ENCODE measurements at places on chromosomes 6 and 20.

- DNase-seq: no peak
Measured at GRCh38 chr20:11982289-11982954, 64.7 kb downstream of the BTBD3 start.

- no peak for DNase-seq
Measured at GRCh38 chr6:158816329-158816728, 2.8 kb downstream of the EZR start.

DNA sequence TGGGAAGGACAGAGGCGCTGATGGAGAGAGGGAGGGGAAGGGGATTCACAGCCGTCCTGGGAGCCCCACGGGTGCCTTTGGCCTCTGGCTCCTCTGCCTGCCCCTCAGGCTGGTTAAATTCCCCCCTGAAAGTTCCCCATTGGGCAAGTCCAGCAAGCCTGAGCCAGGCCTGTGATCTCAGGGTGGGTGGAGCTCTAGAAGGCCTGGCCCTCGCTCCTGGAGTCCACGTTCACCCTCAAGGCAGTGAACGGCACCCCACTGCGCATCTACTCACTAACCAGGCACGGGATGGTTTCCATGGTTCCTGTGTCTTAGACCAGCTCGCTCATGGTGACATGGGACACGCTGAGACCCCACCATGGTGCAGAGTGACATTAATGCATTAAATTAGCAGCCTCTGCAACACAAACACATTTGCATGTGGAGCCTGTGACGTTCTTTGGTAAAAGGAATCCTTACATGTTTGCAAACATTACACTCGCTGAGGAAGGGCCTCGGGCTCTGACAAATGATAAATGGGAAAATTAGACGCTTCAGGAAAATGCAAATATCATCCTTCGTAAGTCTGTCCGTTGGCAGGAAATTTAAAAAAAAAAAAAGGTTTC, 452.7 kb downstream of the PREX1 start:
- DNase-seq: no peak

DNA sequence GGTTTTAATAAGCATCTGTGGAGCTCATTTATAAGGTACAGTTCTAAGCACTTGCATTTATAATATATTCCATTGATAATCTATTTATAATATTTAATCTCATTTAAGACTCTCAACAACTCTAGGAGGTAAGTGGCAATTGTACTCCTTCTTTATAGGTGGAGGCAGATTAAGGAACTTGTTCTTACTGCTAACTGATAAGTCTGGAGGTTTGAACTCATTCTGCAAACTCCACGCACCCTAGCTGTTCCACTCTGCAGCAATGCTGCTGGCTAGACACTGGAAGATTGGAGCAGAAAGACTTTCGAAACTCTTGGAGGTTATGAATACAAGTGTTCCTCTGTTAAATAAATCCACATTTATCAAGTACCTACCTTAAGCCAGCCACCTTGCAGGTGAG, 793 bp upstream of the HDAC2 start:
- no peak for DNase-seq

GRCh38 chr20:6707321-6707831, 60.1 kb upstream of the BMP2 start:
- DNase-seq: no peak

DNA sequence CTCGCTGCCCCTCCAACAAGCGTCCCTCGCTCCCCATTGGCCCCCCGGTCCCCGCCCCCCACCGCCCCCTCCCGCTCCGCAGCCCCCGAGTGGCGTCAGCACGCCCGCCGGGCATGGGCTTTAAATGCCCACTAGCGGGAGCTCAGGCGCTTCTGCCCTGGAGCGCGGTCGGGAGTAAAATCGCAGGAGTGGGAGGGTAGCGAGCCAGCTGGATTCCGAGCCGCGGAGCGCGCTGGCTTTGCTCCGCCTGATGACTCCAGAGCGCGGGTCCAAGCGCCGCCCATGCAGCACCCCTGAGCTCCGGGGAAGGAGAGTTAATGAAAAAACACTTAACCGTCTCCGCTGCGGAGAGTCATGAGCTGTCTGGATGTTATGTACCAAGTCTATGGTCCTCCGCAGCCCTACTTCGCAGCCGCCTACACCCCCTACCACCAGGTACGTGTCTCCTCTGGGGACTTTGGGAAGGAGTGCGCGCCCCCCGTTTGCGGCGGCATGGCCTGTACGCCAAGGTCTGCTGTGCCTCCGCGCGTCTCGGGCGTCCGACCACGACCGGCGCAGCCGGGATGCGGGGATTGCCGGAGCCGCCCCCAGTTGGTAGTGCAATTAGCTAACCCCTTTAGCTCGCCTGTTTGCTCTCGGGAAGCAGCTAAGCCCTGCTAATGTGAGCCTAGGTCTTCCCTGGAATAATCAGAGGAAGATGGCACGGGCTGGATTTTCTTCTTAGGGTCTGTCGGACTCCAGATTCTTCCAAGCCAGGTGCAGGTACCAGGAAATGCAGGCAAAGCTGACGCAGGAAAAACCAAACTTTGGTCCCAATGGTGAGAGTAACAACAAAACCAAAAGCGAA, at the start of gene VGLL2:
Gene VGLL2 (plus strand): TSS at position 149 of the 847 bp plus-strand sequence. CDS start 206 bp downstream, at position 355.
- DNase-seq: no peak

DNA sequence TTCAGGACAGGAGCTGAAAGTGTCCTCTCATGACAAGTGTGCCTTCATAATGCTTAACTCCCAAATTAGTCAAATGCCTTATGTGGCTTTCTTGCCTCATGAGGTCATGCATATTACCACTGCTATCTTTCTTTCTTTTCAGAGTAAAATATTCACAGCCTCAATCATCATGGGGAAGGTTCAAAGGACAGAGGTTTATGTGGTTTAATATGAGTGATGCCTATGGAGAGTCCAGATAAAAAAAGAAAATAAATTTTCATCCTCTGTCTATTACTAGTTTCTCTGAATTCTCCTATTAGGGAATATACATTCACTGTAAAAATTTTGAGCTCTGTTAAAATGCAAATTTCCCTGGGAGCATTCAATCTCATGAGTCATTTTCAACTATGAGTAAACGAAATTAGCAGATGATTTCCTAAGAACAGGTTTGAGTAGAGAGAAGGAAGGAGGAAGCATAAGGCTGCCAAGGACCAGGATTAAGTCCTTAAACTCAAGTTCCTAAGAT, 396.9 kb upstream of the ADGRB3 start:
- no peak for DNase-seq

DNA sequence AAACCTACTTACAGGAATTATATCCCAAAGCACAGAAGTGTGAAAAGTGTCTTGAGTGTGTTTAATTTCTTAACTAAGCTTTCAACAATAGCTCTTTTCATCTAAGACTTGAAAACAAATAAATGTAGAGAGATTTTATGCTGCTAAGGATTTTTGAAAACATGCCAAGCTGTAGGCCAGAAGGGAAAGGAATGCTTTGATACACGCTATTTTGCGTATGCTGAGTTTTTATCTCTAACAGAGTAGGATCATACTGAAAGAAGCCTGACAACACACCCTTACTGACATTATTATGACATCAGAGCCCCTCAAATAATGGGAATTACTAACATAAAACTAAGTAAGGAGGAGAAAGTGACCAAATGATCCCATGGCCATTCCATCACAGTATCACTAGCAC, 265.5 kb downstream of the KHDC1L start:
- no peak for DNase-seq

GRCh38 chr6:57021086-57021720, 25.3 kb upstream of the KIAA1586 start:
- no peak for DNase-seq

GRCh38 chr6:146026873-146027272, 2.0 kb upstream of the GRM1 start:
- no peak for DNase-seq

DNA sequence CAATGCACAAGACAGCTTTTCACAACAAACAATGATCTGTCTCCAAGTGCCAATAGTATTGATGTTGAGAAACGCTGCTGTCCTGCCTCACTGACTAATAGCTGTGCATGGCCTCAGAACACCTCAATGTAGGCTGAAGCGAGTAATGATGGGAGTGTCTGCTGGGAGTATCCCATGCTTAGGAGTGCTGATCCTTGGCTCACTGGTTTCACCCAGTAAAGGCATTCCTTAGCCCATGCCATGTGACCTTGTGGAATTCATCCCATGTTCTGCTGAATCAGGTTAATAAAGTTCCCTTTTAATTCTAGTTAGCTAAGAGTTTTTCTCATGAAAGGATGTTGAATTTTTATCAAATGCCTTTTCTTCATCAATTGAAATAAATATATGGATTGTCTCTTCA, 3.8 kb upstream of the WFDC12 start:
- no peak for DNase-seq

- DNase-seq: no peak
Measured at GRCh38 chr6:35209081-35209480, 4.7 kb upstream of the SCUBE3 start.

DNA sequence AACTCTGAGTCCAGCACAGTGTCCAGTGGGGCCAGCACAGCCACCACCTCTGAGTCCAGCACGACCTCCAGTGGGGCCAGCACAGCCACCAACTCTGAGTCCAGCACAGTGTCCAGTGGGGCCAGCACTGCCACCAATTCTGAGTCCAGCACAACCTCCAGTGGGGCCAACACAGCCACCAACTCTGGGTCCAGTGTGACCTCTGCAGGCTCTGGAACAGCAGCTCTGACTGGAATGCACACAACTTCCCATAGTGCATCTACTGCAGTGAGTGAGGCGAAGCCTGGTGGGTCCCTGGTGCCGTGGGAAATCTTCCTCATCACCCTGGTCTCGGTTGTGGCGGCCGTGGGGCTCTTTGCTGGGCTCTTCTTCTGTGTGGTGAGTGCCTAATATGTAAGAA, 3.8 kb downstream of the MUC21 start:
- no peak for DNase-seq

GRCh38 chr20:32115211-32115767, 5.8 kb downstream of the TM9SF4 start:
- DNase-seq: no peak

DNA sequence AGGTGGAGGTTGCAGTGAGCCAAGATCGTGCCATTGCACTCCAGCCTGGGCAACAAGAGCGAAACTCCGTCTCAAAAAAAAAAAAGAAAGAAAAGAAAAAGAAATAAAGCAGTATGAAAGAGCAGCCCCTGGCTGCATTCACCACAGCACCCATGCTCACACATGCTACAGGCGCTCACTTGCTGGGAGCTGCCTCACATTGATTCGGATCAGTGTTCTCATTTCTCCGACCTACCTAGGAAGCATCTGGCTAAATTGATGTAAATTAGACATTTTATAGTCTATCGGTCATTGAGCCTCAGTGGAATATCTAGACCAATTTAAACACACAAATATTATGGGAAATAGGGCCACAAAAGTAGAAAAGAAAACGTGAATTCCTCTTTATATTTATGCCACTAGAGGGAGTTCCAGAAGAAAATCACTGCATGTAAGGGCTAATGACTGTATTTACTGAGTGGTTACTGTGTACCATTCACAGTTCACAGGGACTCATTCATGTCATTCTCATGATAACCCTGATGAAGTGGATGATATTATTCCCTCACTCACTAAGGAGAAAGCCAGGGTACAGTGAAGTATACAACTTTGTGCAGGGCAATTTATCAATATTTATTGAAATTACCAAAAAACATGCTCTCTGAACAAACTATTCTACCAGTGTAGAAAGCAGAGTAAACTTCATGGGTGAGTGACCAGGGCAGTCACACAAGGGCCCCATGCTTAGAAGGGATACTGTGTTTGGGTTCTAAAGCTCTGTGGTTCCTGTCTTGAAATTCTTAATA, 5.3 kb upstream of the MOG start:
- DNase-seq: no peak

- DNase-seq: no peak
Measured at GRCh38 chr6:44105146-44105545, 22.1 kb downstream of the MRPL14 start.

DNA sequence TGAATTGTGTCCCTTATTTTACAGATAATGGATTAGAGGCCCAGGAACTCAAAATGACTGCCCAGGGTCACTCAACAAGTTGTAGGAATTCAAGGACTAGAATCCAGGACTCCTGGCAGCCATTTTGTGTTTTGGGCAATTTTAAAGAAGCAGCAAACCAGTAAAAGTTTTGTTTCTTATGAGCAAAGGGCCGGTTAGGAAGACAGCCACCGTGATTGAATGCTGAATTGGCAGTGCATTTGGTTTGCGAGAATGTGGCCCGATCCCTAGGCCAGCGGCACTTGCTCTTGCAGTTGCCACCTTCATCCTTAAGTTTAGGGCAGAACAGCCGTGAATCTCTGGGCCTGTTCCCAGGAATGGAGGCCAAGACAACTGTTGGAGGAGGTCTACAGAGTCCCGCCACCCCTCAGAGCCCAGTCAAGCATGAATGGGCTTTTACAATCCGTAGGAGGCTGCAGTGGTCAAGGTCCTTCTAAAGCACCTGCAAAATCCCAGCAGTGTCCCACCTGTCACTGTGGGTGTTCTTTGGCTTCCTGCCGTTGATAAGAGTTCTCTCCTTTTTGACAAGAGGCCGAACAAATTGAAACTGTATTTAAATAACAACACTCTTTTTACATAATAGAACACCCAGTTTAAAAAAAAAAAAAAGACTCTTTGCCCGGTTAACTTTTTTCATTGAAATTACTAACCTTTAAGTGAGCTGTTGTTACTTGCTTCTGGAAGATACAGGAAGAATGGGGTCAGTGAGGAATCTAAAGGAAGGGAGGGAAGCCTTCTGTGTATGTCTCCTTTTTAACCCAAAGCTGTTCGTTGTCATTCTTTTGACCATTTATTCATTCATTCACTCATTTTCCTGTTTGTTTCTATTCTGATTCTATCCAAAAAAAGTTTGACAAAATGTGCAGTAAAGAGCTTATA, 68.7 kb downstream of the PHACTR2 start:
- DNase-seq: no peak

DNA sequence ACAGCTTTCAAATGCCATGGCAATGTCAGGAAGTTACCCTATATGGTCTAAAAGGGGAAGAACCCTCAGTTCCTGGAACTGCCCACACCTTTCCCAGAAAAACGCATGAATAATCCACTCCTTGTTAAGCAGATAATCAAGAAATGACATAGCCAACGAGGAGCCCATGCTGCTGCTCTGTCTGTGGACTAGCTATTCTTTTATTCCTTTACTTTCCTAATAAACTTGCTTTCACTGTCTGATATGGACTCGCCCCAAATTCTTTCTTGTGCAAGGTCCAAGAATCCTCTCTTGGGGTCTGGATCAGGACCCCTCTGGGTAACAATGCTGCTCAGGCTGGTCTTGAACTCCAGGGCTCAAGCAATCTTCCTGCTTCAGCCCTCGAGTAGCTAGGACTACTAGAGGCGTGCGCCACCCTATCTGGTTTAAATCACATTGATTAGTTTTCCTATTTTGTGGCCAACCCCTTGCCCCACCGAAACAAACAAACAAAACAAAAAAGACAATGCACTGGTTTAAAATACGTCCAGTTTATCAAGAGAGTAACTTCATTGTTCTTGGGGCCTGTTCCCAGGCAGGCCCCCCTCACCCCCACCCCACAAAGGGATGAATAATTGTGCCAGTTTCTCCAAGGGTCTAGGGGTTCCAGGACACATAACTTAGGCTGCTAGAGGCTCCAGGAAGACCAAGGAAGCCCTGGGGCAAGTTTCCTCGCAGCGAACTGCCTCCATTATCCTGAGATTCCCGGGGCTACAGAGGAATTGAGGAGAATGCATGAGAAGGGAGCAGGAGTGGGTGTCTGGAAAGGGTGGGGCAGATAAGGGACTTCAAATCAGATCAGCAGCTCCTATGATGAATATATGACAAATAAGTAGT, 10.1 kb upstream of the AKAP12 start:
- DNase-seq: no peak

GRCh38 chr6:112038756-112039430, 15.0 kb upstream of the CCN6 start:
- DNase-seq: no peak

Measured in stimulated activated CD4-positive, alpha-beta T cell treated with anti-CD3 and anti-CD28 coated beads, TNF-alpha, amount 100 ng/mL, for 24 hours (primary cell).